ENCODE measurements at places on chromosomes 1 and 21.

DNA sequence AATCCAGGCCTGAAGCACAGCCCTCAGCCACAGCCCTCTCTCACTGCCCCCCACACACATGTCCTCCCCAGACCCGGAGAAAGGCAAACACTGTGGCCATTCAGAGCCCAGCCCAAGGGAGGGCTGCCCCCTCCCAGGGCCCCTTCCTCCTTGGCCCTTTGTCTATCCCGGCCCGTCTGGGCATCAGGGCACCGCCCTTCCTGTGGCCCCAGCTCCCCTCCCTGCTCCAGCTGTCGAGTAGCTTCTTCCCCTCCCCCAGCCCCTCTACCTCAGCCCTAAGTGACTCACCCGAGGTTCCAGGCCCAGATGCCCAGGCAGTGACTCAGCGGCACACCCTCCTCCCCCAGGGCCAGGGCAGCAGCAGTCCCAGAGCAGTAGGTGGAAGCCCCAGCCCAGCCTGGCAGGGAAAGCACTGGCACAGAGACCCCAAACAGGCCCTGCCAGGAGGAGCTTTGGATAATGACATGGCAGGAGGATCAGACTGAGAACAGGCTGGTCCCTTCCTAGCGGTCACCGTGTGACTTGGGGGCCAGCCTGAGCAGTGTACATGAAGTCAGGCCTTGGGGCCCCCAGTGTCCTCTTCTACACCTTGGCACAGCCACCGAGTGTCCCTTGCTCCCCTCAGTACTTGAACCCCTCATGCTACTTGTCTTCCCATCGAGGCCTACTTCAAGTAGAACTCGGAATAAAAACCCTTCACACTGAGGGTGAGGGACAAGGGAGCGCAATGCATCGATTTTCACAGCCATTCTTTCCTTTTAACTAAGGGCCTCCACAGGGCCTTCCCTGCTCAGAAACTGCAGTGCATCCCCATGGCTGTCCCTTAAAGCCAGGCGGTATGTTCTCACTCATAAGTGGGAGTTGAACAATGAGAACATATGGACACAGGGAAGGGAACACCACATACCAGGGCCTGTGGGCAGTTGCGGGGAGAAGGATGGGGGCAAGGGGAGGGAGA, 1.0 kb upstream of the S100A2 start:
- DNase-seq, result peak; percentile 58

GRCh38 chr1:192601567-192601966, 26.0 kb downstream of the RGS1 start:
- DNase-seq, result no peak

DNA sequence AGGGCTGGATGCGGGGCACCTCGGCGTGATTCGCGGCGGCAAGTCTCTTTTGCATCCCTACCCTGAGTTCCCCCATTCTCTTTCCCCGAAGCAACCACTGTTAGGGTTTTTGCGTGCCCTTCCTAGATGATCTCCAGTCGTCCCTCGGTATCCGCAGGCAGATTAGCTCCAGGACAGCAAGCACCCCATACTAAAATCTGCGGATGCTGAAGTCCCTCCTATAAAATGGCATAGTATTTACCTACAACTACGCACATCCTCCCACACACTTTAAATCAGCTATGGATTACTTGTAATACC, 22.8 kb upstream of the CFAP126 start:
- no peak for DNase-seq

- DNase-seq, result no peak
These were observed 78.2 kb downstream of the NFIA start for GRCh38 chr1:61160526-61160925.

DNA sequence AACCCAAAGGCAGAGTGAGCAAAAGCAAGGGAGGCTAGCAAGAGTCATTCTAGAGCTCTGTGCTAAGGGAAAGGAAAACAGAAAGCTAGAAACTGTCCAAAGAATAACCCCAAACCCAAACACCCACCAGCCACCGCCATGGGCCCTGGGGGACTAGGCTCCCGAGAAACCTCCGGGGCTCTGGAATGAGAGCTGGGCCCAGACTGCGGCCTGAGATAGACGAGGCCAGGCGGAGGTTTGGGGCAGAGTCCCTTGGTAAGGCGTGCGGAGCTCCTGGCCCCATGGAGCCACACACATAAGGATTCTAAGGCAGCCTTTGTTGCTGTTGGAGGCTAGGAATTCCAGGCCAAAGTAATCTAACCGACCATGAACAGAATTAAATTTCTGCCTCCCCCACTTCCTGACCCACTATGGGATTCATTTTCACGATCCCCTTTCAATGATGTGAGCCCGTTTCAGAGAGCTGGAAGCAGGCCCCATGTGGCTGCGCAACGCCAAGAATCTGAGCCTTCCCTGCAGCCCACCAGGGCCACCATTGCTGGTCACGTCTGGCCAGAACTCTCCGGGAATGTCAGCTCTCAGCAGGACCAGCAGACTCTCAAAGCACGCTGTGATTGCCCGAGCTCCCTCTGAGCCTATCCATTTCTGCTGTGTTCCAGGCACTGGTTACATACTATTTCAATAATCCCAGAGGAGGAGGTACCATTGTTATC, 145.0 kb downstream of the TRABD2B start:
- no peak for DNase-seq

DNA sequence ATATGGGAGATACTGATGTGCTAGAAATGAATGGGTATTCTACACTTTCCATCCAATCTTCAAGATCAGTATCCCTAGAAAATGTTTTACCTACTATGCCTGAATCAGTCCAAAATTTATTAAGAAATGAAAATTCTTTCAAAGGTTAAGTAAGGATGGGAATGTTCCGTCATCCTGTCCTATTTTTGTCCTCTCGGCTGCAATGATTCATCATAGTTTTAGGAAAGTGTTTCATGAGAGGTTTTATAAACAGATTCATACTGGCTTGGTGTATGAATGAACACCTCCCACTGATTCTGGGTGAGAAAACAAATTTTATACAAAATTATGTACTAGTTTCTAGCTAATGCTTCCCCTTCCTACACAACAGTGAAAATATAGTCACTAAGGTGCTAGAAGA, 504.6 kb upstream of the NR5A2 start:
- DNase-seq, result no peak

GRCh38 chr1:181386340-181386739, 97.0 kb upstream of the CACNA1E start:
- DNase-seq, result no peak

- no peak for DNase-seq
These were observed 423.5 kb downstream of the KIF26B start for GRCh38 chr1:245578308-245578707.

DNA sequence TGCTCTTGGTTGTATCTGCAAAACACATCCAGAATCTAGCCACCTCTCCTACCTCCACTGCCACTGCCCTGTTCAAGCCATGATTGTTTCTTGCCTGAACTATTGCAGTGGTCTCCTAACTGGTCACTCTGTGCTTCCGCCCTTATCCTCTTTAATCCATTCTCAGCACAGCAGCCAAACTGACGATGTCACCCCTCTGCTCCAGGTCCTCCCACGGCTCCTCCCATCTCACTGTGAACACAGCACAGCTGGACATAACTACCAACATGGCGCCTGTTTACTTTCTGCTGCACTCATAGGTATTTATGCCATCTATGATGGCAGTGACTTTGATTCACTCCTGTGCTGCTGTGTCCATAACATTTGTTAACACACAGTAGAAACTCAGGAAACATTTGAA, 406.7 kb downstream of the DISC1 start:
- no peak for DNase-seq

GRCh38 chr1:110524311-110525248, 5.6 kb upstream of the KCNA10 start:
- DNase-seq, result peak; percentile 21

GRCh38 chr1:3787349-3787715, 9.0 kb downstream of the LRRC47 start:
- no peak for DNase-seq

DNA sequence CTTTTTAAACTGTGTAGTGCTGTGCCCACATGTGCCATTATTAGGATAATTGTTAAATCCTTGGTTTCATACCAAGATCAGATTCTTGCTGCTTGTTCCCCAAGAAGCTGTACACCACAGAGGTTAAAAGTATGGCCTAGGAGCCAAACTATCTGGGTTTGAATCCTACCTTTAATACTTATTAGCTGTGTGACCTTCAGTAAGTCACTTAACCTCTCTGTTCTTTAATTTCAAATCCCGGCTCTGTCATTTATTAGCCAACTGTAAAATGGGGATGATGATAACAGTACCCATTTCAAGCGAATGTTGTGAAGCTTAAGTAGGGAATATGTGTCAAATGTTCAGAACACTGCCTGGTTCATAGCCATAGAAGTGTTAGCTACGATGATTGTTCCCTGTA, 32.6 kb downstream of the NKAIN1 start:
- no peak for DNase-seq

GRCh38 chr1:167165948-167166689, 54.6 kb upstream of the POU2F1 start:
- no peak for DNase-seq

- DNase-seq, result no peak
These were observed 116.1 kb downstream of the DENND1B start for GRCh38 chr1:197659171-197659570.

- DNase-seq, result no peak
These were observed 17.3 kb downstream of the CSF1 start for GRCh38 chr1:109927911-109928321.

GRCh38 chr1:20440785-20441200, 45.2 kb downstream of the CAMK2N1 start:
- no peak for DNase-seq

- no peak for DNase-seq
These were observed 48.9 kb upstream of the SLC19A2 start for GRCh38 chr1:169534653-169535052.

- no peak for DNase-seq
These were observed 299.9 kb upstream of the PLD5 start for GRCh38 chr1:242824435-242824834.

DNA sequence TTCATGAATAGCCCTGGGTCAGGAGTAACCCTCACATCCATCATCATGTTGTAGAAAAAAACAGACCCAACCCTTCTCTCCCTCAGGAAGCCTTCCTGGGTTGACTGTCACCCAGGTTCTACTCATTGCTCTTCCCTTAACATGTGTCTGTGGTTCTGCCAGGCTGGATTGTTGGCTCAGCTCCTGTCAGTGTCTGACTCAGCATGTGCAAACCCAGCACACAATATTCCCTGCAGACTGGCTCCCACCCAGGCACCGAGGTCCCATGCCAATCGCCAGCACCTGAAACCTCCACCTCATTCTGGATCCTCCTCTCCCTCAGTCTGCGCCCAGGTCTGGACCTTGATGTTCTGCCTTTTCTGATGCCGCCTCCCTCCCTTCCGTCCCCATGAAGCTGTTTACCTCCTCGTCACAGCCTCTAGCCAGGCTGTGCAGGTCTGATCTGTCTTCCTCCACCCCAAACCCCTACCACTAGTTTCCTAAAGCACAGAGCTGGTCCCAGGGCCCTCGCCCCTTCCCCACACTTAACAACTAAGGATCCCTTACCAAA, 4.3 kb upstream of the S100A8 start:
- no peak for DNase-seq

DNA sequence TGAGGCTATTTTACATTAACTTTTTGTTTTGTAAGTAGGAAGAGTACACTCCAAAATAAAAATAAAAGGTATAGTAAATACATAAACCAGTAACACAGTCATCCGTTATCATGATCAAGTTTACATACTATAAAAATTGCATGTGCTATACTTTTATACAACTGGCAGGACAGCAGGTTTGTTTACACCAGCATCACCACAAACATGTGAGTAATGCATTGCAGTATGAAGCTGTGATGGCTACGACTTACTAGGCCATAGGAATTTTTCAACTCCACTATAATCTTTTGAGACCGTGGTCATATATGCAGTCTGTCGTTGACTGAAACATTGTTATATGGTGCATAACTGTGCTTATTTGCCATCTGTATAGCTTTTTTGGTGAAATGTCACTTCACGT, 106.2 kb downstream of the CENPF start:
- DNase-seq, result no peak

- DNase-seq, result no peak
These were observed 20.5 kb downstream of the SOX13 start for GRCh38 chr1:204093421-204093717.

GRCh38 chr1:45205011-45205909, 1.1 kb downstream of the ZSWIM5 start:
- DNase-seq, result no peak

DNA sequence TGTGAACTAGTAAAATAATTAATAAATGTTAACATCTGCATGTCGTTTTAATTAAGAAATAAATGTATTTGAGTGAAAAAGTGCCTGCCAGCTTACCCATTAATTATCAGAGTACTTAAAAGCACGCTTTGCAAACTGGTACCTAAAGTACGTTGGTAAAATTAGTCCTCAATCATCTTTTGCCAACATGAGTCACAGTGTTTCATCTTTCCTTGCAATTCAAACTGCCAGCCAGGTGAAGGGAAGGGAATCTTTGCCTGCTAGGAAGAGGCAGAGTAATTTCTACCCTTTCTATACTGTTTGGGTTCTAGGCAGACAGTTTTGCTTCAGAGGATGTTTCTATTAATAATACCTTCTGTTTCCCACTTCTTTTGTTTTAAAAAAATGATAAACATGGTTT, 57.2 kb upstream of the CNIH3 start:
- DNase-seq, result no peak

DNA sequence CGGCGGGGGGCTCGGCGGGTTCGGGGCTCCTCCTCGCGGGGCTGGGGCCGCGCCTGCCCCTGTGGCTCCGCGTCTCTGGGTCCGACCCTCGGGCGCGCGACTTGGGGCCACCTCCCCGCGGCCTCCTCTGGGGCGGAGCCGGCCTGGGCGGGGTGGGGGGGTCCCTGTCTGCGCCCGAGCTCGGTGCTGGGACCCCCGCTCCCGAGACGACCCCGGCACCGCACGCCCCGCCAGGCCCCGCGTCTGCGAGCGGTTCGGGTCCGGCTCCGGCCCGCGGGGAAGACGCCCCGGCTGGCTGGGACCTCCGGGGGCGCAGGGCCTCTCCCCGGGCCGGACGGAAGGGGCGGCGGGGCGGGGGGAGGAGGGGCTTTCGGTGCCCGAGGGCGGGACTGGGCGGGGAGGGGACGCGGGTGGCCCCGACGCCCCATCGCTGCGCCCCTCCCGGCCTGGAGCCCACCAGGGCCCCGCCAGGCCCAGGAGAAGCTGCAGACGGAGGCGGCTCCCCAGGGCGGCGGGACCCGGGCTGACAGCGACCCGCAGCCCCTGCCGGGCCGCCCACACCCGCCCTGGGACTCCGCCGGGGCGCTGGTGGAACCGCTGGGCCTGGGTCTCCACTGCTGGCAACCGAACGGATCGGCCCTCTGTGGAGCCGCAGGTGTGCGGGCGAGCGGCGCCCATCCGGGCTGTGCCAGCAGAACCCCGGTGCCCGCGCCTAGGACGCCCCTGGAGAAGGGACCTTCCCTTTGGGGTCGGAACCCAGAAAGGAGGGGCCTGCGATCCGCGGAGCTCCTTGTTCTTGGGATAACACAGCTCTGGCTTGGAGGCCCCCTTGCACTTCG, 610 bp downstream of the COL6A2 start:
- DNase-seq, result no peak

- no peak for DNase-seq
These were observed 20.7 kb downstream of the ECE1 start for GRCh38 chr1:21269461-21270085.

GRCh38 chr1:30085811-30086770, 637.3 kb downstream of the MATN1 start:
- DNase-seq, result no peak

All from stimulated activated CD8-positive, alpha-beta memory T cell treated with anti-CD3 and anti-CD28 coated beads, Interleukin-7, amount 100 ng/mL, for 1 hour (primary cell).